Mucosa of descending colon (tissue), 3 donors: ENCODE measurements at places on chromosomes 12 and 14. TPM values are rescaled to one million over a fixed set of nuclear protein-coding genes. Genes with fewer than 3 reads are reported as not detected.

The CPM gene
- total RNA-seq = 40.1 TPM

The DENND5B gene
- 10.4 TPM for total RNA-seq

The CLEC6A gene
- total RNA-seq = not detected

The FOXM1 gene
- 6.3 TPM for total RNA-seq

The C14orf180 gene
- total RNA-seq = 0.61 TPM

The CLEC4A gene
- total RNA-seq = 1.0 TPM

The LALBA gene
- total RNA-seq = not detected

The RDH11 gene
- 44.1 TPM for total RNA-seq

The SLC25A21 gene
- total RNA-seq = 0.61 TPM

The SLC7A8 gene
- 22.0 TPM for total RNA-seq

The KLRK1 gene
- total RNA-seq = 4.5 TPM

The HEATR5A gene
- total RNA-seq = 56.8 TPM

- no peak for DNase-seq
Measured at GRCh38 chr14:56342494-56342942, 224.3 kb downstream of the PELI2 start.

- no peak for DNase-seq
Measured at GRCh38 chr14:69542311-69542710, 32.4 kb downstream of the CCDC177 start.

- DNase-seq = no peak
Measured at GRCh38 chr12:97159377-97159776, 252.3 kb downstream of the NEDD1 start.

- DNase-seq = no peak
Measured at GRCh38 chr12:2457215-2457932, 337.4 kb upstream of the FKBP4 start.

GRCh38 chr14:26820138-26820537, 222.3 kb upstream of the NOVA1 start:
- DNase-seq = no peak

DNA sequence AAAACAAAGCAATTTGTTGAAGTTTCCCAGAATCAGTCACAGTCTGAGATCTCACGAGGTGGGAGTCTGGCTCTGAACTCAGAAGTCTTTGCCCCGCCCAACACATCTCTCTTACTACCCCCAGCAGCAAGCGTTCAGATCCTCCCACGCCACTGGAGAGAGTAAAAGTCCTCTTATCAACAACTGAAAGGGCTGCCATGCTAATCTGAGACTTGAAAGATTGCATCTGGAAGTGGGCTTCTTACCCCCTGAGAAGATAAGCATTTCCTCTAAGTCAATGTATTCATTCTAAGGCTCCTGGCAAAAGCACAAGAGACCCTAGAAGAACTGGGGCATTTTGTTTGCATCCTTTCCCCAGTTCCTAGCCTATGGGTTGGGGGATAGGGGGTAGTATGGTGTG, 34.1 kb upstream of the STON2 start:
- DNase-seq = no peak

DNA sequence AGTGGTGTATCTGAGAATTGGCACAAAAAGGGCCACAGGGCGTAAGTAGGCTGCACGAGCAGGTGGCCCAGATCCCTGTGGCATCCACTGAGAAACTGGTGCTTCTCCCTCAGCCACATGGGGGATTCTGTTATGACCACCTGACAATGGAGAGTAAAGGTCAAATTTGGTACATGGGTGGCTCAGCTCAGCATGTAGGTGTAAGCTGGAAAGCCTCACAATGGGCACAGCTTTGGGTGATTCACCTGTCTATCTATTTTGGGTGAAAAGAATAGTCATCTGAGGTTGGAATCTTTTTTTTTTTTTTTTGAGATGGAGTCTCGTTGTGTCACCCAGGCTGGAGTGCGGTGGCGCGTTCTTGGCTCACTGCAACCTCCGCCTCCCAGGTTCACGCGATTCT, 163.4 kb upstream of the TMEM260 start:
- no peak for DNase-seq

GRCh38 chr12:50224026-50224692, 57.0 kb upstream of the CERS5 start:
- no peak for DNase-seq

DNA sequence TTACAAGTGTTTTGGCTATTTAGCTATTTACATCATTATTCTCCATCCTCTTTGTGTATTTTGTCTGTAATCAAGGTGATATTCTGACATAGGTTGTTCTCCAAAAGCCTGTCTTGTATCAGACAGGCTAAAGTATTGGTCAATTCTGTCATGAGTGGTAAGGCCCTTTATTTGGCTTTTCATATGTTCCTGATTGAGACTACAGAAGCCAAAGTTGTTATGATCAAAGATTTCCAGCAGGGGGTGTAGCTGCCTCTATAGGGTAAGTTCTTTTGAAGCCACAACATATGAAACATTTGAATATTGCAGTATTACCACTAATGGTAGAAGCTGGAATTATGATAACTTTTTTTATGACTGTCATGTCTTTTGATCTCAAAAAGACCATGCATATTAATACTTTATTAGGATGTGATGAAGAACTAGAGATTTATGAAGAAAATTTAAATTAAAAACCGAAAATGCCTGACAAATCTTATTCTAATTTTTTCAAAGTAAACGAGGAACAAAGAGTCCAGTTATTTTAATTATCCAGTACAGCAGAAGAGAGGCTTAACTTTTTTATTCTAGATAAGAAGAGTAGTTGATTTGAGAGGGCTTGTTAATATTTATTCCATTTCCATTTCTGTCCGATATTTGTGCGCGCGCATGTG, 3.4 kb upstream of the ARHGAP5 start:
- DNase-seq = peak; percentile 86

- no peak for DNase-seq
Measured at GRCh38 chr12:6310771-6311610, 509 bp downstream of the PLEKHG6 start.

DNA sequence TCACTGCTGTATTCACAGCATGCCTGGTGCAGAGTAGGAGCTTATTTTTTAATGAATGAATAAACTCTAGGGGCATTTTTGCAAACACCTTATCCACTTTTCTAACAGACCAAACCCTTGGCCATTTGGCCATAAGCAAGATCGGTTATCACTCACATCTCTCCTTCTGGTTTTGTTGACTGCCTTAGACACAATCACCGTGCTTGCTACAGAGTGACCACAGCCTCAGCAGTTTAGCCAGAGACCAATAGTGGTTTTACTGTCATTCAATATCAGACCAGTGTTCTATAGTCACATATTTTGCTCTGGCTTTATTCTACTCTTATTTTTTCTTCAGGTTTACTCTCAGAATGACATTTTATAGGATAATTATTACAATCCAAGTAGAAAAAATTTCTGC, 2.2 kb downstream of the KLRB1 start:
- no peak for DNase-seq

- no peak for DNase-seq
Measured at GRCh38 chr14:33811721-33812120, 139.2 kb downstream of the EGLN3 start.

DNA sequence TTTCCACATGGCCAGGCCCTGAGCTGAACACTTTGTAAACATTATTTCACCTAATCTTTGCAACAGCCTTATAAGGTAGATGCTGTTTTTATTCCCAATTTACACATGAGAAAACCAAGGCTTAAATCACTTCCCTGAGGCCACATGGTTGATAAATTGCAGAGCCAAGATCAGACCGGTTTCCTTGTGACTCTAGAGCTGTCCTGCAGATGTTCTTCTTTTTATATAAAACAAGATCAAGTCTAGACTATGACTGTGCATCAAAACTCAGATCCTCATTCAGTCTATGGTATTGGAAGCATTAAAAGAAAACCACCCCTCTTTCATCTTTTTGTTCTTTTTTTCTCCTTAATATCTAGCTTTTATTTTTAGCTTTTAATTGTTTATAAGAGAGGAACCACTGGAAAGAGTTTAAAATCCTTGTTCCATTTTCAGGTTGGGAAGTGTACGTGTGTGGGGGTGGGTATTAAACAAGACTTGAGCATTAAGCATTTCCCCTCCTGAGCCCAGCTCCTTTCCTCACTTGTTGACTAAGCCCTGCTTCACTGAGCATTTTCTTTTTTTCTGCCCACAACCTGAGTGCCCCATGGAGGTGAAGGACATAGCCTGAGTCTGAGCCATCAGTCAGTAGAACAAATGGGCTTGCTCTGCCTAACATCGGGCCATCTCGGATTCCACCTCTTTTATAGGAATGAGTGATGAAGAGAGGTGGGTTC, 45.4 kb downstream of the GPATCH2L start:
- DNase-seq = no peak

GRCh38 chr14:77281852-77282410, 10.9 kb upstream of the NGB start:
- DNase-seq = no peak

DNA sequence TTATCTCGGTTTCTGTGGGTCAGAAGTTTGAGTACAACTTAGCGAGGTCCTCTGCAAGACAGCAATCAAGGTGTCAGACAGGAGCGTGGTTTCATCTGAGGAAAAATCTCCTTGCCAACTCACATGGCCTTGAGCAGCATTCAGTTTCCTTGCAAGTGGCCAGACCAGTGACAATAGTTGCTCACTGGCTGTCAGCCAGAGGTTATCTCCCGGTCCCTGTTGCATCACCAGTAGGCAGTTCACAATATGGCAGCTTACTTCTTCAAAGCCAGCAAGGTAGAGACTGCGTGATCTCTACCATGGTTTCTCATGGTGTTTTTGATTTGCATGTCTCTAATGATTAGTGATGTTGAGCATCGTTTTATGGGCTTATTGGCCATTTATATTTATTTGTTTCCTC, 143.8 kb upstream of the DAAM1 start:
- no peak for DNase-seq
